ENCODE measurements at places on chromosomes 2 and 18.

DNA sequence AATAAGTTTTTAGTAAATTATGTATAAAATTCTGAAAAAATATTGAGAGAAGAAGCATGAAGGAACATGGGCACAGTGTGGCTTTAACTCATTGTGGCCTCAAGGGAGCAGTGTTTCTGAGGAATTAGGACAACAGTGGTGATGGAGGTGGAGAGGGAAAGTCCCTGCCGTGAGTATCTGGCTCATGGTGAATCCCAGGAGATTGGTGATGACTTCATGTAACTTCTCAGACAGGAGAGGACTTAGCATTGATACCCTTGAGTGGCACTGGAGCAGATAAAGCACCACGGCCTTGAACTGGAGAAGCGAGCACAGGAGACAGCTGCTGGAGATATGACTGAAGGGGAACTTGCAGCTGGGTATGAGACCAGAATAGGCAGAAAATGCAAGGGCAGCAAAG, 35.0 kb upstream of the LRP1B start:
- DNase-seq = no peak

GRCh38 chr18:23165271-23166068, 30.2 kb downstream of the CABLES1 start:
- DNase-seq = no peak

GRCh38 chr2:29573612-29574011, 347.8 kb downstream of the ALK start:
- no peak for DNase-seq

DNA sequence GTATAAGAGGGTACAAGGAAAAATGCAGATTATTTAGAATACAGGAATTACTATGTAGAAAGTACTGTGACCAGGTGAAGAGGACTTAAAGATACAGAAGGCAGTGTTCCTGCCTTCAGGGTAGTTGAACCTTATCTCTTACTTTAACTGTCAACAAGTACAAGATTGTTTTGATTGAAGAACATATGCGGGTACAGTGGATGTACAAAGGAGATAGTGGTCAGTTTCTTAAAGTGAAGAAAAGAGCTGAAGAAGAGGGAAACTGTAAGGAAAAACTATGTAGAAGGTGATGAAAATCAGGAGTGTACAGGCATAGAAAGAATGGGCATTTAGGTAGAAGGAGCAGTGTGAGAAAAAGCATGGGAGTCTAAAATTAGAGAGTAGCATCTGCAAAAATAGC, 2.2 kb downstream of the RALBP1 start:
- no peak for DNase-seq

- no peak for DNase-seq
These were observed 487.6 kb downstream of the TMEM182 start for GRCh38 chr2:103249462-103249861.

- DNase-seq = no peak
These were observed 552.8 kb downstream of the BCL11A start for GRCh38 chr2:60000686-60001085.

DNA sequence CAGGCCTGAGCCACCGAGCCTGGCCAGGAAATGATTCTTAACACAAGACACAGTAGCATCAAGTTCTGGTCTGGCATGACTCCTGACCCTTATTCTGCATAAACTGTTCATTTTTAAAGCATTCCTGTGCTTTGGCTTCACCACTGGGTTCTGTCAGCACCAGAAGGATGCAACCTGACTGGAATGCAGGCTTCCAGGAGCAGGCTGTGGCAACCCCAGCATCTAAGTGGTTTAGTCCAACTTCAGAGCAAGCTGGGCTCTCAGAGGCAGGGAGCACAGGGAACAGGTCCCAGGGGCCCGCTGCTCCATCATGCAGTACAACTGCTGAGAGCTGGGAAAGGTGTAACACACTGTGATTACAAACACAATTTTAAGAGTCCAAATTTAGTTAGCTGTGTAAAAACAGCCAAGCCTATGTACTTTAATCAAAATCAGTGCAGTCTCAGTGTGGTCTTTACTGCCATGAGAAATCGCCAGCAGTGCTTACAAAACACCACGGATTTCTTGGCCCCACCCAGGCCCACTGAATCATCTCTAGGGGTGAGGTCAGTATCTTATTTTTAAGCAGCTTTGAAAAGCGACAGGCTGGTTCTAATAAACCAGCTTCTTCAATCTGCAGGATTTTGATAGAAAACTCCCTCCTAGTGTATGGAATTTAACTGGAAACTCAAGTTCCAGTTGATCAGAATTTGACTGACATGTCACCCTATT, 44.4 kb upstream of the TMEM182 start:
- DNase-seq = no peak

- no peak for DNase-seq
These were observed 50.6 kb downstream of the PMAIP1 start for GRCh38 chr18:59950215-59950944.

Data from suprapubic skin (tissue), 4 donors.